ENCODE measurements at places on chromosomes 1 and 21.
A peak's percentile ranks its signal among the peaks of the same experiment; 100 is the strongest.

DNA sequence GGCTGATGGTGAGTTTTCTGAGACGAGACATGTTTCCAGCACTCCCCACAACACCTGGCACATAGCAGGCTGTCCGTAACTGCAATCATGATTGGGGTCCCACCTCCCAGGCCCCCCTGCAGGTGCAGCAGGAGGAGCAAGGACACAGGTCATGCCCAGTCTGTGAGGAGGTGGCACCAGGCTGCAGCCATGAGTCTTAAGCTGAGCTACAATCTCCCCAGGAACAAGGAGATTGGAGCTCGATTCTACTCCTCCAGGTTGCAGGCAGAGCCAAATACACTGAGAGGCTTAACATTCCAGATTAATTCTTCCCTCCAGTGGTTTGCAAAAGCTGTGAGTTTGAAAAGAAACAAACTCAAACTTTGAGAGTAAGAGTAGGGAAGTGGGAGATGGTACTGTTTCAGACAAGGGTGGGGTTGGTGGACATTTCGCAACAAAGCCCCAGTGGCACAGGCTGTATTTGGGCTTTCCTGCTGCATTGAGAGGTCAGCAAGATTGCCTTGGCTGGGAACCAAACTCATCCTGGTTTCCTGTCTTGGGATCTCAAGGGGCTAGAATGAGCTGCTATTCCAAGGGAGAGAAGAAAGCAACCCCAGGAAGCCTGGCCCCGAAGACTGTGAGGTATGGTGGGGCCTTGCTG, 64.8 kb upstream of the GALNT2 start:
- no peak for DNase-seq

- no peak for DNase-seq
Observed at GRCh38 chr1:182144646-182145030, 83.1 kb upstream of the ZNF648 start.

DNA sequence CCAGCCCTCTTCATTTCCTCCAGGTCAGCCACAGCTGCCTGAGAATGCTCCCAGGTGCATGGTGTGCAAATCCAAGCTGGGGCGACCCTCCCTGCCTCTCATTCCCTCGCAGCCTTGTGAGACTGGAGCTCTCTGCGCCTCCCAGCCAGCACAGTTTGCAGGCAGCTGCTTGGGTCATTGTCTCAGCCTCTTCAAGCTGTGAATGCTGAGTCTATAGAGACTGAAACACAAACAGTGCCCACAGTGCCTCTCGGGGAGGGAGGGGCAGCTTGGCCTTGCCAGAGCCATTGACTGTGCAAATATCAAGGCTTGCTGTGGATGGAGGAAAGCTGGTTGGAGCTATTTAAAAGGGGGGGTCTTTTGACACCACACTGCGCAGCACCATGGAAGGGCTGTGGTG, 10.6 kb downstream of the PLXNA2 start:
- DNase-seq: peak; percentile 92

DNA sequence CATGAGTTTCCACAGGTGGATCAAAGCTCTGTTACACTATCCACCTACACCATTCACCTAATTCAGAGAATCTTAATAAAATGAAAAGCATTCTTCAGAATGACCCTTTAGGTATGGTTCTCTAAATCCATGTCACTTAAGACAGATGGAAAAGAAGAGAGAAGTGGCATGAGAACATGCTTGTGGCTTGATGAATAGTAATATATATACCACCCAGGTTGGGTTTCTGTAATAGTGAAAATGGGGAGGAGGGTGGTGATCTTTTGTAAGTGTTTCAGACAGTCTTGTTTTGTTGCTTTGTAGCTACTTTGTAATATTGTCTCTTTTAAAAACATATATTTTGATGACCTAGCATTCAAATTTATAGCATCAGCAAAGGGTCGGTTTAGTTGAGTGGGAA, 469.8 kb downstream of the USP25 start:
- no peak for DNase-seq

GRCh38 chr1:50977575-50978143, 7.6 kb downstream of the CDKN2C start:
- DNase-seq: no peak

DNA sequence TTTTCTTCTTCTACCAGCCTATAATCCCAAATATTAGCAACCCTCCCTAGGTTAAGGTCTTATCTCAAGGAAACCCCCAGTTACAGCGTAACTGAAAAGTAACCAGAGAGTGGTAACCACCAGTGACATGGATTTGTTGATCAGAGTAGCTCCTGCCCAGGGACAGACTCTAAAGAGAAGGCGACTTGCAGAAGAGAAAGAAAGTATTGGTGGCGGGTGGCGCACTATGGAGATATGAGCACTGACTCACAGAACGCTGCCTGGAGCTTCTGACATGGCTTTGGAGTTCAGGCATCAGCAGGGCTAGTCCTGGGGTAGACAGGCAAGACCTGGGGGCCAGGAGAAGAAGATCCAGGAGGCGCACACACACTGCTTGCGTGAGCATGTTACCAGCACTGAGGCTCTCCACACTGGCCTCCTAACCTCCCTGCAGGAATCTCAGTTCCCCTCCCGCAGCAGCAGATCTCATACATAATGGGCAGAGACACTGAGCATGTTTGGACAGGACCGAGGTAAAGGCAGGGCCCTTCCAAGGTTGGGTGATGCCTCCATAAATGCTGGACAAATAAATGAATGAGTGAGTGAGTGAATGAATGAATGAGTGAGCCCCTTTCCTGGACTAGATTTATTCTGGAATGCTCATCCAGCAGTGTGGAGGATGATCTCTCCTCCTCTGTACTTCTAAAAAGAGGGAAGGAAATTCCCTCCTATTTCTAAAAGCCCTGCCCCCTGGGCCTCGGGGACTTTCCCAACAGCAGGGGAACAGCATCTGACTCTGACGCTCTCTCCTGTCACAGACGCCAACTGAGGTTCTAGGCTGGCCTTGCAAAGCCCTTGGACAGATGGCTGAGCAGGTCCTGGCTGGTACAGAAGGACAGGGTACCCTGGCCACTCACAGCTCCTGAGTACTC, 175.5 kb downstream of the CLIC6 start:
- DNase-seq: no peak

GRCh38 chr1:66175581-66175980, 358.4 kb upstream of the SGIP1 start:
- no peak for DNase-seq

DNA sequence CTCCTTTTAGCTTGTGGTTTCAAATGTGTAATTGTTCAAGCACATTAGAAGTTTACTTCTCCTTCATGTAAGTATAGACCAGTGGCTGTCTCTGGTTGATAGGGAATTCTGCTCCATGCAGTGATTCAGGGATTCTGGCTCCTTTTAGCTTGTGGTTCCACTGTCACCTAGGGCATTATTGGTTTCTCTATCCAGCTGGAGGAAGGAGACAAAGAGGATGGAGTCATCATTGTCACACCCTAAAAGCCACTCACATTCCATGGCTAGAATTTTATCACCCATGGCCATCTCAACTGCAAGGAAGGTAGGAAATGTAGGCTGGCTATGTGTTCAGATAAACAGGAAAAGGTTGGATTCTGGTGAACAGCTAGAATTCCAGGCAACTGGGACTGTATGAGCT, 131.2 kb downstream of the URB2 start:
- DNase-seq: no peak

GRCh38 chr1:236090741-236091147, 25.9 kb upstream of the NID1 start:
- DNase-seq: no peak

GRCh38 chr1:174740249-174740968, 259.3 kb upstream of the CACYBP start:
- no peak for DNase-seq

DNA sequence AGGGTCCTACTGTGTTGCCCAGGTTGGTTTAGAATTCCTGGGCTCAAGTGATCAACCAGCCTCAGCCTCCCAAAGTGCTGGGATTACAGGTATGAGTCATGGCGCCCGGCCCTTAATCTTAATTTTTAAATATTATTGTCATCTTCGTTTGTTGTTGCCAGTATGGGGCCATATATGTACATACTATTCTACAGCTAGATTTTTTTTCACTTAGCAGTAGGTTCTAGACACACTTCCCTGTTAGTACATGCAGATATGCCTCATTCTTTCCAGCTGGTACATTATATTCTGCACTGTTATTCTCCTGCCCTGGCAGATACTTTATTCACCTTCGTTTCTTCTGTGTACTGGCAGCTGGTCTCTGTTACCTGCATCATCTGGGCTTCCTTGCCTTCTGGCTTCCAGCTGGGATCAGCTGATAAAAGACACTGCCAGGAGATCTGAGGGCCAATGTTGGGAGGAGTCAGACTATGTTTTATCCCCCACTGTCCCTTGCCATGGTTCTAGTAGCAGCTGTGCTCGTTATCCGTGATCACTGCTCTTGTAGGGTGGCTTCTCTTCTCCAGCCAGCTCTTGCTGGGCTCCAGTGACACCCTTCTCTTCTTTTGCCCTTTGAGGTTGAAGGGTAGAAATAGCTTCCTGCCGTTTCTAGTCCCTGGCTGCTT, 24.7 kb downstream of the ST3GAL3 start:
- no peak for DNase-seq

- no peak for DNase-seq
Observed at GRCh38 chr21:39388811-39389155, 39.9 kb upstream of the HMGN1 start.

- DNase-seq: no peak
Observed at GRCh38 chr21:14560555-14560954, 14.4 kb upstream of the SAMSN1 start.

- DNase-seq: peak; percentile 61
Observed at GRCh38 chr1:23528250-23528978, 2.6 kb downstream of the E2F2 start.

DNA sequence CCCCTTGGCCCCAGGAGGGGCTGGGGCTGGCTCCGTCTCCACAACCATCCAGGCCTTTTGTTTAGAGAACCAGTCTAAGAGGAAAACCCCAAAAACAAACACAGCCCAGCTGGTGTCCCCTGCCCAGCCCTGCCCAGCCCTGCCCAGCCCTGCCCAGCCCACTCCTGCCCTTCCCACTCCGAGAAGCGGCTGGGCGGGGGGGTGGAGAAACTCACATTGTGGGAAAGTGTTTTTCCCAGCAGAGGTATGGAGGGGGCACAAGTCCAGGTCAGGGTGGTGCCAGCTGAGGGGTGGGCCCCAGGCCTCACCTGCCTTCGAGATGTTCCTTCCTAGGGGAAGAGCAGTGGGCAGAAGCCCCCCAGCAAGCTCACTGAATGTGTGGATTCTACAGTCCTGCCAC, 10.0 kb upstream of the FAM131C start:
- no peak for DNase-seq

GRCh38 chr1:9634582-9634981, 16.9 kb upstream of the PIK3CD start:
- DNase-seq: no peak

GRCh38 chr1:240946926-240947325, 335.0 kb upstream of the GREM2 start:
- no peak for DNase-seq

DNA sequence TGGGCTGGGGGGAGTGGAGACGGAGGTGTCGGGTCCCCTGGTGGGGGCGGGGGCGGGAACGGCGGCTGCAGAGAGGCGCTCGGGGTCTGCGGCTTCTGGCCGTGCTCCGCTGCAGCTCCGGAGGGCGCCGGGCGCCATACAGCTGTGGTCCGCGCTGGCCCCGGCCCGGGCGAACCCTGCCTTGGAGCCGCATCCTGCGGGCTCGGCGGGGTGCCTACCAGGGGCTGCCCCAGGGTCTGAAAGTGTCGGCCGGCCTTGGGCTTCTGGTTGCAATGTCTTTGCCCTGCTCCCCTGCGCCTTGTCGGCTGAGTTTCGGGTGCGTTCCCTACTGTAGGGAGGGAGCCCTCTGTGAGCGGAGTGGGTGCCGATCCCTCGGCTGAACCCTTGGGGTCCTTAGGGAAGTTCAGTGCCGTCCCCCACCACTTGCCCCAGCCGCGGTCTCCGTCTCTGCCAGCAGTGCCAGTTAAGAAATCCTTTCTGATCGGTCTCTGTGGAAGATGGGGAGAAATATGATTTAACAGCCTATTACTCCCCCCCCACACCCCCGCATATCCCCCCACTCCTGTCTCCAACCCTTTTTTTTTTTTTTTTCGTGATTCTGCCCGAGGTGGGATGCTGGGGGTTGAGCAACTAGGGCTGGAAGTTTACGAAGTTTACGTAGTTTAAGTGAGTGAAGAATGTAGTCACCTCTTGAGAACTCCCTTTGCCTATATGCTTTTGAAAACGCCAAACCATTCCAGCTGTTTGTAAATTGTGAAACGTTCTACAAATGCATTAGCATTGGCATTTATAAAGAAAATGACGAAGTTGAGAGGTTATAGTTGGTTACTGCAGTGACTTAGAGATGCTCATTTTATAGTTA, 588 bp downstream of the NEXN start:
- DNase-seq: no peak

GRCh38 chr1:56432166-56432971, 147.0 kb downstream of the PLPP3 start:
- DNase-seq: no peak

- no peak for DNase-seq
Observed at GRCh38 chr1:211524521-211524920, 32.6 kb upstream of the RD3 start.

DNA sequence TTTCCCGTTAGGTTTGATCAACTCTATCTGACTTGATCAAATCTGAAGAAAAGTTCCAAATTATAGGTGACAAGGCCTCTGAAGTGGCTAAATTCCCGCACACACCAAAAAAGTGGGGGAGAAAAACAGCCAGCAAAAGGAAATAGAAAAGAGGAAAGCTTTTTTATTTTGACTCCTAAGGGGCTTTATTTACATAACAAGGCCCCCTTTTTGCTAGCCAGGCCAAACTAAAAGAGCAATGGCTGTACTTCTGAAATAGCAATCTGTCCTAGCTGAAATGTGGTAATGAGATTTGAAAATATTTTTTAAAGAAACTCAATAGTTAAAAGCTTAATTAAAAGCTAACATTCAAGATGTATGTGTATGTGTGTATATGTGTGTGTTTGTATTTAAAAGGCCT, 311.5 kb upstream of the POGK start:
- no peak for DNase-seq

DNA sequence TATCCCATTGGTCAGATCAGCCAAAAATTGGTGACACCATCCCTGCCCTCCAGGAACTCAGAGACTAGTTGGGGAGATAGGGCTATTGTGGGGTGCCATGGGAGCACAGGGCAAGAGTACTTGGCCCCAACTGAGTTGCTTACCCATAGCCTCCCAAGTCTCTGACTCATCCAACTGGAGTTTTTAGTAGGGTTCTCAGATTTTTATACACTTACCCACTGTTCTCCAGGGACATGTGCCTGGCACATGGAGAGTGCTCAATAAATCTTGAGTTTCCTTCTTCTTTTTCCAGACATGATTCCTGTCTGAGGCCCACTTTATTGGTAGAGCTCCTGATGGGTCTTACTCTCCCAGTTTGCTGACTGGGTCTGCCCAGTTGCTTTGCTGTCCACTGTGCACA, 56.7 kb downstream of the OVGP1 start:
- no peak for DNase-seq
